ENCODE measurements at places on chromosomes 11 and 22.

DNA sequence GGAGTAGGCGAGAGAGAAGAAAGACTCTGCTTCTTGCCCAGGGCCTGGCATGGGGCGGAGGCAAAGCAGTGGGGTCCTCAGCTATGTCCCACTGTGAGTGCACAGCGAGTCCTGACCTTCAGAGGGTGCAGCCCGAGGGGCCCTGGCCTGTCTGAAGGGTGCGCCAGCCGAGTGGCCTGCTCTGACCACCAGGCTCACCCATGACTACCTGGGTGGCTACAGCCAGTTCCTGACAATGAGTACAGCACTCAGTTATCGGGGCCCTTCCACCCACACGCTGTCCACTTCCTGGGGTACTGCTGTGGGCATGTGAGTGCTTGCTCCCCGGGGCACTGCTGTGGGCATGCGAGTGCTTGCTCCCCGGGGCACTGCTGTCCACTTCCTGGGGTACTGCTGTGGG, 74.1 kb upstream of the B3GAT1 start:
- DNase-seq = no peak

- no peak for DNase-seq
Measured at GRCh38 chr11:129637983-129638776, 177.5 kb upstream of the TMEM45B start.

DNA sequence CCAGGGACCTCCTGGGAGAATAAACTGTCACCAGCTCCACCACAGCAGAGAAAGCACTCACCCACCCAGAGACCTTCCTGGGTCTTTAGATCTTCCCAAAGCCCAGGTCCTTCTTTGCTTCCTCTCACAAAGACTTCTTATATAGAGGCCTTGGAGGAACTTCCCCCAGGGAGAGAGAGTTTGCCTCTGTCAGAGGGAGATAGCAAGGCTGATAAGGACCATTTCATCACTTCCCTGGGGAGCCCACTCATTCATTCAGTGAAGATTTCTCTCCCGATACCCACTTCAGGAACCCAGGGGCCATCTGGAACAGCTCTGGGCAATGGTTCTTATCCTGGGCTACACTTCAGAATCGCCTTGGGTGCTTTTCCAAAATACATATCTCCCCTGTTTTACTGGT, at the start of gene PRG2:
Gene PRG2, minus strand, starts transcription at position 116 of the 400 bp plus-strand sequence. CDS start 706 bp downstream, outside the sequence.
- no peak for DNase-seq

DNA sequence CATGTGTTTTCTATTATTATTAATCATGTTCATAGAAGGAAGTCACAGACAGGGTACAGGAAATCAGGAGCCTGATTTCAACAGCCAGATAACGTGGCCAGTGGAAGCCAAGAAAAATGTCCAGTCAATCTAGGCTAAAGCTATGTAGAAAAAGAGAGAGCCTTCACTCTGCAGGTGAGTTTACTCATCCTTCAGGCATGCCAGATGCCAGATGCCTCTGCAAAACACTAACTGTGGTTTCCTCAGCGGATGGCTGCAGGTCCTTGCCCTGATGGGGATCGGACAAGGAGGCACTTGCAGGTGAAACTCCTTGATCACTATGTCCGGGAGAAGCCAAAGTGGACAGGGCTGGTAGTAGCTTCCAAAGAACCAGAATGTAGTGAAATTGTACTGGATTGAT, 962.3 kb upstream of the RAG2 start:
- DNase-seq = no peak

All from NCI-H1930 (cell line).